ENCODE measurements at places on chromosomes 13 and 19. TPM values are rescaled to one million over a fixed set of nuclear protein-coding genes. Genes with fewer than 3 reads are reported as not detected.
A peak's percentile ranks its signal among the peaks of the same experiment; 100 is the strongest.

The NLRP9 gene
- not detected for total RNA-seq

GRCh38 chr13:38767506-38768265 lies 80.8 kb downstream of the FREM2 start:
- no peaks in the 10 kb centered on the region for H3K36me3 ChIP-seq
- H3K4me3 ChIP-seq = no peak overlapping the region
- H3K27me3 ChIP-seq = no peaks in the 10 kb centered on the region
- no peak for DNase-seq
- H3K4me1 ChIP-seq = no peaks in the 10 kb centered on the region

DNA sequence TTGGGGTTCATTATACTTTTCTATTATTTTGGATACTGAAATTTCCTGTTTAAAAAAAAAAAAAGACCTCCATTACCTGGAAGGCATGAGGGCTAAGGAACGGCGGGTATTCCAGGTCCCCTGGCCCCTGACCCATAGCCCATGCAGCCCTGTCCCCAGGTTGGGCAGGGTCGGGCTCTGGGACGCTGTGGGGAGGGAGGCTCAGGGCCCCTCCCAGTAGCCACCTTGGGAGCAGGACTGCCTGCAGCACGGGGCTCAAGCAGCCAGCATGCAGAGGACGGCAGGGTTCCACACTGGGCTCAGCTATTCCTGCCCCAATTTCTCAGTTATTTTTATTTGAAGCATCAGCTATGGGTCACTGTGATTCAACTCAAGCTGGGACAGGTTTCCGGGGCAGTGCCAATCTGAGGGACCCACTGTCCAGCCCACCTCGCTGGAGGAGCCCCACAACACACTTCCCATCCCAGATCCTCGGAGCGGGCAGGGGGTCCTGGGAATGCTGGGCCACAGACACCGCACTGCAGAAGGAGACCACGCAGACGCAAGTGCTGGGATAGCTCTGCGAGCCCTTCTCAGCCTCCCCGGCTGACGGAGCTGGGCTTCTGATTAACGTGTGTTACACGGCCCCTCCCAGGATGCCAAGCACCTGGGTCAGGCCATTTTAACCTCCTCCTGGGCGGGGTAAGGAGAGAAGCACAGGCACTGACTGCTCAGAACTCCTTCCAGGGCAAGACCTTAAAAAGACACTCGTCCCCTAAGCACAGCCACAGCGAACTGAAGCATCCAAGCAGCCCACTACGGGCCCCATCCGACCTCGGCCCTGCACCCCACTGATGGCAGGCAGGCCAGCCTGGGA lies 60.1 kb downstream of the PEPD start:
- no peak overlapping the region for H3K4me3 ChIP-seq
- no peaks in the 10 kb centered on the region for H3K27me3 ChIP-seq

DNA sequence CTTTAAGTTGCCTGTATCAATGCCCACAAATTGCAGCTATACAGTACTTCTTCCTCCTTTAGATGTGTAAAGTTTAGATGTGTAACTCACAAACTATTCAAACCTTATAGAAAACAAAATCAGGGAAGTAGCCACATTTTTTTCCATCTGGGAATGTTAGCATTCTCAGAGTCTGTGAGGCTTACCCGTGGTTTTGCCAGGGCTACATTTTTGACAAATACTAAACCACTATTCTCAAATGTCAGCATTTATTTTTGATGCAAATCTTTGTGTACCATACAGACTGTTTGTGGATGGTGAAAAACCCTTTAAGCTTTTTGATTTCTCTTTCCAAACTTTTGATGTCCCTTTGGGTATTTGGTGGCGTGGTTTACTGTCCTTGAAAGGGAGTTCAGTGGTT lies 216.4 kb downstream of the POSTN start:
- H3K27me3 ChIP-seq = no peaks in the 10 kb centered on the region
- no peak overlapping the region for H3K27ac ChIP-seq
- DNase-seq = no peak
- no peaks in the 10 kb centered on the region for H3K4me1 ChIP-seq

- H3K4me1 ChIP-seq = no peaks in the 10 kb centered on the region
- no peak overlapping the region for H3K4me3 ChIP-seq
- no peaks in the 10 kb centered on the region for H3K36me3 ChIP-seq
- H3K27ac ChIP-seq = no peak overlapping the region
Measured at GRCh38 chr19:29624489-29625185, 18.6 kb downstream of the POP4 start.

- peak overlapping the region; percentile 76 for H3K27ac ChIP-seq
- DNase-seq = no peak
- H3K27me3 ChIP-seq = no peaks in the 10 kb centered on the region
- H3K4me1 ChIP-seq = peaks cover 17% of the 10 kb centered on the region
- no peaks in the 10 kb centered on the region for H3K36me3 ChIP-seq
- peak overlapping the region; percentile 55 for H3K4me3 ChIP-seq
Measured at GRCh38 chr19:17406887-17407196, 1.4 kb upstream of the BST2 start.

GRCh38 chr13:83190020-83190419 lies 692.3 kb downstream of the SLITRK1 start:
- H3K4me3 ChIP-seq = no peak overlapping the region
- no peaks in the 10 kb centered on the region for H3K36me3 ChIP-seq
- no peak overlapping the region for H3K27ac ChIP-seq
- no peaks in the 10 kb centered on the region for H3K27me3 ChIP-seq
- DNase-seq = no peak

DNA sequence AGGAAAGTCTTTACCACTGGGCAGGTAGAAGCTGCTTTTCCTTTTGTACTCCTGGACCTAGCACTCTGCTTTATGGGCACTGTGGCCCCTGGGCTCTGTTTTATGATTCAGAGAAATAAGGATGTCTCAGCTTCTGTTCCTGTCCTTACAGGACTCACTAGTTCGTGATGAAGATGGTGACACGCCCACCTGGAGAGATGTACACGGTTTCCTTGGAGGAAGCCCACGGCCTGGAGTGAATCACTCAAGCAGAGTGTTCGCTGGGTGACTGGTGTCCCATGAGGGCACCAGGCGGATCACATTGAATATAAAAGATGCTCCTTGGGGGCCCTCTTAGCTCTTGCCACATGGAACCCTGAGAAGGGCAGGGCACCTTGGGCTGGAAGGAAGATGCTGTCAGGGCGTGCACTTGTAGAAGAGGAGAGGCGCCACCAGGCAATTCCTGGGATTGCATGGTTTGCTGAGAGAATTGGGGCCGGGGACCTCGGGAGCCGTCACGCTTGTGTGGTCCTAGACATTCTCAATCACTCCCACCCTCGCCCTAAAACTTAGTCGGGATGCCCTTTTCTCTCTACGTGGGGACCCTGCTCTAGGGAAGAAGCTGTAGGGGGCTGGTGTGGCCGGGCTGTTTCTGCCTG lies 202.6 kb downstream of the TSHZ3 start:
- no peak overlapping the region for H3K27ac ChIP-seq
- H3K36me3 ChIP-seq = no peaks in the 10 kb centered on the region
- DNase-seq = no peak
- H3K4me3 ChIP-seq = no peak overlapping the region
- H3K27me3 ChIP-seq = no peaks in the 10 kb centered on the region

The MYO16 gene
- total RNA-seq = 0.46 TPM

- H3K4me1 ChIP-seq = peaks cover 13% of the 10 kb centered on the region
- peaks cover 4% of the 10 kb centered on the region for H3K27me3 ChIP-seq
- peak within 1 kb of the TSS; percentile 65 for H3K27ac ChIP-seq
- H3K4me3 ChIP-seq = peak within 1 kb of the TSS; percentile 75
- H3K36me3 ChIP-seq = no peaks in the 10 kb centered on the region
Measured at GRCh38 chr19:15449620-15450527, at the start of gene WIZ. TSS of gene WIZ (minus strand) at chr19:15449956. CDS start at chr19:15448307, 1,649 bp downstream.

- H3K27me3 ChIP-seq = no peaks in the 10 kb centered on the region
- peak overlapping the region; percentile 76 for H3K4me3 ChIP-seq
- DNase-seq = no peak
- H3K4me1 ChIP-seq = peaks cover 3% of the 10 kb centered on the region
Measured at GRCh38 chr19:53332484-53332883, 1.1 kb upstream of the ZNF845 start.

The EXOC3L2 gene
- total RNA-seq = 11.9 TPM

DNA sequence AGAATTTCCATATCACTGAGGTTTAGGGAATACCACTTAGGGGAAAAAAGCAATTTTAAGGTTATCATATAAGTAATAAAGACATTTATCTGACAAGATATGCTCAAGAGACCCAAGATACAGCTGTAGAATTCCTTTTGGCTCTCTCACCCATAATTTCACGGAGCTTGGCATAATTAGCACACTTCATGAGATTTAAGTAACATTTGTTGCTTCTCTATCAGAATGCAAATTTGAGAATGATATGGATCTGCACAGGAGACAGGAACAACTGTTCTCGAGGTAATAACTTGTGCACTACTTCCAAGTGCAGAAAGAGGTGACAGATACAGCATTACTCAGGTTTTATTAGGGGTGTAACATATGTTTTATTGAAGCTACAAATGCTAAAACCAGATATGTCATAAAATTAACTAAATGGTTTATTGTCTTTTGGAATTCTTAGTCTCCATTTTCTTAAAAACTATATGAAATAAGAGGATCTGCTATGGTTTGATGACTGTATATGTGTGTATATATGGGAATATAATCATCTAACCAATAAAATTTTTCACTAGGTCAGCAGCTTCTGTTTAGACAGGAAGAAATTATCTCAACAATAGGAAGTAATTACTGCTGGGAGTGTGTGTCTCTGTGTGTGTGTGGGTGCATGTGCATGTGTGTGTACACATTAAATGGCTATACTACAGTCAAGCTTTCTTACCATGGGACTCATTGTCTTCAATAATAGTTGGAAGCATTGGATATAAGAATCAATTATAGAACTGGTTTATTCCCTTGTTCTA lies 401.3 kb downstream of the PCDH17 start:
- H3K36me3 ChIP-seq = no peaks in the 10 kb centered on the region
- H3K4me3 ChIP-seq = no peak overlapping the region
- H3K27me3 ChIP-seq = no peaks in the 10 kb centered on the region
- DNase-seq = no peak

The PDE4C gene
- 7.6 TPM for total RNA-seq

- no peaks in the 10 kb centered on the region for H3K36me3 ChIP-seq
- H3K27me3 ChIP-seq = no peaks in the 10 kb centered on the region
- no peak overlapping the region for H3K27ac ChIP-seq
- H3K4me3 ChIP-seq = no peak overlapping the region
- no peak for DNase-seq
Measured at GRCh38 chr13:63438951-63439350, 2023.3 kb upstream of the PCDH20 start.

DNA sequence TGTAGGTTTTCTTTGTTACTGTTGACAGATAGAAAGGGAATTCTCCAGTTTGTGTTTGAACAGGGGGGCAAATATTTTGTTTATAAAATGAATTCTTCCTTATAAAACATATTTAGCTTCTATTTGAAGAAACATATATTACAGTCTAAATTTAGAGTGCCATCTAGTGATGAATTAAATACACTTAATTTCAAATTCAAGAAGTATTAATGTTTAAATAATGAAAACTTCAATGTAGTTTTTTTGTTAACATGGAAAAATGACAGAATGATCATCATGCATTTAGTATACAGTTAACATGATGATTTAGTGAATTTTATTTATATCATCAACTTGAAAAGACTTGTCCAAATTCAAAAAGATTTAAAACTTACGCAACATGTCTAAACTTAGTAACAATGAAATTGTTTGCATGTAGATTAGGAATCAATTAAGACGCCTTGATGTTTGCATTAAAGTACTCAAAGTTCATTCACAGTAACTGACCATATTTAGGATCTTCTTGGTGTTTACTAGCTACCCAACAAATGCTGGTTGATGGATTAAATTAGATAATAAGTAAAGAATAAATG lies 765.9 kb upstream of the SLITRK1 start:
- H3K4me1 ChIP-seq = no peaks in the 10 kb centered on the region
- DNase-seq = no peak
- H3K36me3 ChIP-seq = no peaks in the 10 kb centered on the region
- H3K4me3 ChIP-seq = no peak overlapping the region
- no peak overlapping the region for H3K27ac ChIP-seq
- H3K27me3 ChIP-seq = no peaks in the 10 kb centered on the region
